ENCODE measurements at places on chromosomes 12 and 14.

- DNase-seq = no peak
Observed at GRCh38 chr12:77796775-77797174, 33.9 kb upstream of the NAV3 start.

GRCh38 chr12:77980782-77981181, 150.1 kb downstream of the NAV3 start:
- no peak for DNase-seq

DNA sequence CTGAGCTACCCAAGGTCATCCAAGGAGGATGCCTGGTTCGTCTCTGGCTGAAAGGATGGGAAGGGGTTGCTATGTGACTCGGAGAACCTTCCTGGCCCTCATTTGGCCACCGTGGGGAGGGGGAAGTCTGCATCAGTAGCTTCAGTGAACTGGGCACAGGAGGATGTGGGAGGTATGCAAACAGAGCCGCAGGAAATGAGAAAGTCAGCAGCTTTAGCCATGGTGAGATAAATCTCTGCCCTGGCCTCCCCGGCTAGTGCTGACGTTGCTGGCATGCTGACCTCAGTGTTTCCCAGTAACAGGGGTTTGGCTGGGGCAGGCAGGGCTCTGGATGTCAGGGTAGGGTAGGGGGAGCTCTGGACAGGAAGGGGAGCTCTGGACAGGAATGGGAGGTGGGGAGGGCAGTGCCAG, 2.3 kb upstream of the CEBPE start:
- DNase-seq = no peak

DNA sequence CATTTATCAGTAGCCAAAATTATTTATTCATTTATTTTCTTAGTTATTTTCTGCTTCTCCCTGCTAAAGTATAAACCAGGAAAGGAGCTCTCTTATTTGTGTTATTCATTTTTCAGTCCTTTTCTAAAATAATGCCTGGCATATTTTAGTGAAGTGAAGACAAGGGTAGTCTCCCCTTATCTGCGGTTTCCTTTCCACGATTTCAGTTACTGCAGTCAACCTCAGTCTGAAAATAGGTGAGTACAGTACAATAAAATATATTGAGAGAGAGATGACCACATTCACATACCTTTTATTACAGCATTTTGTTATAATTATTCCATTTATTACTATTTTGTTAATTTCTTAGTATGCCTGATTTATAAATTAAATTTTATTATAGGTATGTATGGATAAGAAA, 57.6 kb downstream of the GPR137C start:
- no peak for DNase-seq

- DNase-seq = no peak
Observed at GRCh38 chr12:99282086-99282485, 365.5 kb upstream of the GARIN6 start.

GRCh38 chr12:132545955-132546354, 56.0 kb downstream of the FBRSL1 start:
- DNase-seq = no peak

DNA sequence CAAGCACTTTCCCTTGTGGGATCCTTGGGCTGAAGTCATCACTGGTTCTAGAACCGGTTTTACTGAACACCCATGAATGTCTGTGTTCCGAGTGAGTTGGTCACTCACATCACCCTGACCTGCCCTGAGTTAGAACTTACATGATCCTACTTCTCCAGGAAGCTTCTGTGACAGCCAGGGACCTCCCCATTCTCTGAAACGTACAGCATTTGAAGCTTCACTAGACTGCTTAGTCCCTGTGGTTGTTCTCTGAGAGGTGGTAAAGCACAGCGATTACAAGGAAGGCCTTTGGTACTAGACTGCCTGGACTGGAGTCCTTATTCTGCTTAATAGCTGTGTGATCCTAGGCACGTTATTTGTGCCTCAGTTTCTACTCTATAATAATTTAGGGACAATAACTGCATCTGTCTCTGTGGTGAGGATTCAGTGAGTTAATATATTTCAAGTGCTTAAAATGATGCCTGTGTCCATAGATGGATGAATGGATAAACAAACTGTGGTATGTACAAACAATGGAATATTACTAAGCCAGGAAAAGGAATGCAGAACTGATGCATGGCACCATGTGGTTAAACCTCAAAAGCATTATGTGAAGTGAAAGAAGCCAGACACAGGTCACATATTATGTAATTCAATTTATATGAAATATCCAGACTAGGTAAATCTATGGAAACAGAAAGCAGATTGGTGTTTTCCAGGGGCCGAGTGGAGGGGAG, 54.7 kb upstream of the DDX11 start:
- DNase-seq = no peak

DNA sequence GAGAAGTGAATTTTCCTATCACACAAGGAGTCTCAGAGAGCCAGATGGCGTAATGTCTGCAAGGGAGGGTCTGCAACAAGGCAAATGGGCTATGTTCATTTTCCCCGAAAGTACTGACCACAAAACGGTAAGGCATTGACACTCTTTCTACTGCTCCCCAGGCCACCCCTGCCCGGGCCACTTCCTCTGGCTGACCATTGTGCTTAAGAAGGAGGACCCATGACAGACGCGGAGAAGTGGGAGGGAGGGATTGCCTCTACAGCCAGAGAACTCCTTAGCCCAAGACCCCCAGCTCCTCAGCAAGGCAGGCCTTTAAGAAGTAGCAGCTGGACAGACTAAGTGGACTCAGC, 1.2 kb downstream of the NCKAP5L start:
- no peak for DNase-seq

DNA sequence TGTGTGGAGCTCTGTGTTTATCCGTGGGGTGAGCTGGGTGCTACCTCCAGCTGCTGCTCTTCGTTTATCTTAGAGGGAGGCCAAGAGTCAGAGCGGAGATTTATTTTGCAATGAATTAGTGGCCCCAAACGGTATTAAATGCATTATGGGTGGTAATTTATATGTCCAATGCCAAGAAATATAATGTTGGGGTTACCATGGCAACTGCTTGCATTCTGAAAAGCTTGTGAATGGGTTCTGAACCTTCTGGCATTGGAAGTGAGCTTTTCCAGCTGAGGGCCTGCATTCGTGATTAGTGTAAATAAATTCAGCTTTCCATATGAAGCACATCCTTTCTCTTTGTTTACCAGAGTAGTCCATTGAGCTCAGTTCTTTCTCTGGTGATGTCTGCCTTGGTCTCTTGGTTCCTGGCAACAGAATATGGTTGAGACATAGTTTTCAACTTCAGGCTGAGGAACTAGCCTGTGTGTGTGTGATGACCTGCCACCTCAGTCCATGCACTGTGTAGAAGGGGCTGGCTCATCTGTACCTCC, 51.8 kb downstream of the TRAF3 start:
- DNase-seq = no peak

DNA sequence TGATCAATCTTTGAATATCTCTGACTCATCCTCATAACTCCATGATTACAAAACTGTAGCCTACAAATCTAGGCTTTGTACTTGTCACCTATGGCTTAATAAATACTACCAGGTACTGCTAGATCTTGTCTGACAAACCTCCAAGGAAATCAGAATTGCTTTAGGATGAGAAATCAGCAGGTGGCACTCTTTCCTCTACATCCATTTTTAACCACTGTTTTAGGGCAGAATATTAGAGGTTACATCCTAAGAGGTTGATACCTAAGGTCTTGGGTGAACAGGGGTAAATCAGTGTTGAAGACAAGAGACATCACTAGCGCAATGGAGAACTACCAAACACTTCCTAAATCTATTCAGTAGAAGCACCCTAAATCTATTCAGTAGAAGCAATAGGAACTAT, 63.1 kb upstream of the SOX5 start:
- no peak for DNase-seq

DNA sequence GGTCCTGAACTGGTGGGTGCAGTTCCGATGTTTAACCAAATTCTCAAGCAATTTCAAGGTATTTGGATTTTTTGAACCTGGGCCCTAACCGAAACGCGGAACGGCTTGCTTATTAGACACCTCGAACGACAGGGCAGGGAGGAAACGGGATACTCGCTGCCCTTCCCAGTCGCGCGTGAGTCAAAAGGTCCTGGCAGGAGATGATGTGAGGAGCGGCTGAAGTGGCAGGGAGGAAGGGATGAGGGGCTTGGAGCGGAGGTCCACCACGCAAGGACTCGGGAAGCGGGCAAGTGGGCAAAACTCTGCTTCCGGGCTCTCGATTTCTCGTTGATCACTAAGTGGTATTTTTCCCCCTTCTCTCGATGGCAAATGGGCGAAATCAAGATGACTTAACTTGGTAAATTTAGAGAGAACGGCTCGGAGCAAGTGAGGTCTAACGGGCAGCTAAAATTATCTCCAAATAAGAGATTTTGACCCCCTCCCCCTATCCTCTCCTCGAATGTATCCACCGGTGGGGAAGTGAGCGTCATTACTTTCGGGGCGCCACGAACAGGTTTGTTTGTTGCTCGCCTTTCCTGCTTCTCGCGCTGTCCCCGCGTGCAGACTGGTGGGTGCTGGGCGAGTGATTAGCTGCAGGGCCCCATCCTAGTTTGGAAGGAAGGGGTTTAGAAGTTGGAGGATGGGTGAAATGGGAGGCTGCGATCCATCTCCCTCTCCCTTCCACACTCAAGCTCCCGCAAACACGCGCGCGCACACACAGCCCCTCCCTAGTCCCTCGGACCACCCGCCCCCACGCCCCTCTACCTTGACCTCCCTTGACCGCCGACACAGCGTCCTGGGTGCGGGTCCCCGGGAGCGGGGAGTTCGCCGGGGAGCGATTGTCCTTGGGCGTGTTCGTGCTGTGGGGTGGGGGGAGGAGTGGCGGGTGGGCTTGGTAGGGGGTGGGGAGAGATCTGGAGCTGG, 986 bp upstream of the NTF3 start:
- DNase-seq = no peak

DNA sequence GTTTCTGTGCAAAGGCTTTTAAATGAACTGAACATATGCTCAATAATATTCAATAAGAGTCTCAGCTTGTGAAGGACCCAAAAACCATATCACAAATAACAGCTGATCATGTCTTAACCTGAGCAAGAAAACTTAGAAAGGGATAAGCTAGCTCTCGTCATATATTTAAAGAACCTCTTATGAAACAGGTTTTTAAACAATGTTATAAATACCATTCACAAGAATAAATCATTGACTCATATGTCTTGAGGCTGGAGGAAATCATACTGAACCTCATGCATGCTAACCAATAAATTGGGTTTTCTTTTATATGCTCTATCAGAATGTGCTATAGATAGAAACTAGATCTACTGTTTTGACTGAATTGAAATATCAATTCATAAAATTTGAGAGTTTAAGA, 426.9 kb downstream of the NOVA1 start:
- DNase-seq = no peak

- DNase-seq = no peak
Observed at GRCh38 chr12:116380108-116380507, 102.6 kb upstream of the MED13L start.

DNA sequence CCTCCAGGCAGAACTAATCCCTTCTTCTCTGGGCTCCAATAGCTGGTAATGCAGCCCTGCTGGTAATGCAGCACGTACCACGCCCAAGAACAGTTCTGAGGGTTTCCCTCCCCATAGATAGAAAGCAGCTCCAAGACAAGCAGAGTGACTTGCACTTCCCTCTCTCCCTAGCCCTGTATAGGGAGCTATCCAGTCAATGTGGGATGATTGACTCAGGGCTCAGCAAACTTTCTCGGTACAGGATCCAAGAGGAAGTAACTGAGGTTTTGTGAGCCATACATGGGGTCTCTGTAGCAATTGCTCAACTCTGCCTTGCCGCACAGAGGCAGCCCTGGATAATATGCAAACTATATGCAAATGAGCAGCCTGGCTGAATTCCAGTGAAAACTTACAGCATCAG, 15.5 kb upstream of the FKBP4 start:
- no peak for DNase-seq

DNA sequence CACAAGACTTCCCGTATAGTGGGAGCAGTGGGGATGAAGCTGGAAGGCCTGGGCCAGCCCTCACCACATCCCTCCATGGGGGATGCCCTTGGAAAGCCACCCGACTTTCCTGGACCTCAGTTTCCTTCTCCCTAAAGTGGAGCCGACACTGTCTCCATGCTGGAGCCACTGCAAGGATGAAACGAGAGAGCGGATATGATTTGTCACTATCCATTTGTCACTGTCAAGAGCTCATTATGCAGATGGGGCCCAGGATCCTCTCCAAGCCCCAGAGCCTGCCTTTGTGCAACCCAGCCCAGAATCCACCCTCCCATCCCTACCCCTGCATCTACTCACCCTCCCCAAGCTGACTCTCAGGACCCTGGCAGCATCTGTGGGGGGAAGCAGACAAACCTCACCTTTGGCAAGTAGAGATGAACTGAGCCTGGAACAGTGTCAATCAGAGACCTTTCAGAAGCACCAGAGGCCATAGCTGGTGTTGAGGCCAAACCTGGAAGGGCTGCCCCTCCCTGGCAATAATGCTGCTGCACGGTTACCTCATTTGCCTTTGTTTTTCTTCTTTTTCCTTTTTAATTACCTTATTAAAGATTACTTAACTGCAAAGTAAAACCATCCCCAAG, 287.7 kb upstream of the RTL1 start:
- no peak for DNase-seq
